SK-MEL-5 (cell line): ENCODE measurements at places on chromosomes 2 and 18.

DNA sequence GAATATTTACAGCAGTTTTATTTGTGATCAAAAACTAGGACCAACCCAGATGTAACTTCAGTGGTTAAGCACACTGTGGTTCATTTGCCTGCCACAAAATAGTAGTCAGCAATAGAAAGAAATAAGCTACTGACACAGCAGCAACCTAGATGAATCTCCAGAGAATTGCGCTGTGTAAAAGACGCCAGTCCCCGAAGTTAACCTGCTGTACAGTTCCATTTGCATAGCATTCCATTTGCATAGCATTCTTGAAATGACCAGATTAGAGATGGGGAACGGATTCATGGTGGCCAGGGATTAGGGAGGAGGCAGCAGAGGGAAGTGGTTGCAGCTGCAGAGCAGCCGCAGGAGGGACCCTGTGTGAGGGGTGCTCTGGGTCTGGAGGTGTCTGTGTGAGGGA, 39.3 kb upstream of the NFATC1 start:
- DNase-seq: no peak

DNA sequence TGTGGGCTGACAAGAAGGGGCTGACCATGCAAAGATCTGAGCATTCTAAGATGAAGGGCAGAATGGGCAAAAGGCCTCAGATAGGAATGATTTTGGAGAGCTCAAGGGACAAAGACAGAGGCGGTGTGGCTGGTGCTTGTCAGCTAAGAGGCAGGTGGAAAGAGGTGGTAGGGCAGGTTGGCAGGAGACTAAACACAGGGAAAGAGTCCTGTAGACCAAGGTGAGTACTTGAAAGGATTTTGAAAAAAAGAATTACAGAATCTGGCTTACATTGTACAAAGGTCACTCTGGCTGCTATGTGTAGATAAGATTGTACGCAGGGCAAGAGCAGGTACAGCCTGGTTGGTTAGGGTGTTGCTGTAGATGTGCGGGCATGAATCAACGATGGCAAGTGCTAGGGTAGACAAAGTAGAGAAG, 50.6 kb downstream of the STK39 start:
- no peak for DNase-seq

DNA sequence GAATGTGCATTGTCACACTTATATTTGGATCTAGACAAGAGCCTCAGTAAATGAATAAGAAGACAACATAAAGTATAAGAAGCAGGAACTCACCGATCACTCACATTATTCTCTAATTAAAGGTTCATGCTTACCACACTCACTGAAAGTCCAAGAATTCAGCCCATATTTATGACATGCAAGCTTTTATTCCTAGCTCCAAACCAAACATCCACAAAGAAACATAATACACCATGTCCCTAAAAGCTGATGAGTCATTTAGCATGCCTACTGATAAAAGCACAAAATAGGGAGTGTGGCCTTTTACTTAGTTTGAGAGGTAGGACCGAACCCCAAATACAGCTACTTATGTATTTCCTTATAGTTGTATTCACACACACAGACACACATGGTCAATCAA, 1094.6 kb upstream of the CDH2 start:
- DNase-seq: no peak

DNA sequence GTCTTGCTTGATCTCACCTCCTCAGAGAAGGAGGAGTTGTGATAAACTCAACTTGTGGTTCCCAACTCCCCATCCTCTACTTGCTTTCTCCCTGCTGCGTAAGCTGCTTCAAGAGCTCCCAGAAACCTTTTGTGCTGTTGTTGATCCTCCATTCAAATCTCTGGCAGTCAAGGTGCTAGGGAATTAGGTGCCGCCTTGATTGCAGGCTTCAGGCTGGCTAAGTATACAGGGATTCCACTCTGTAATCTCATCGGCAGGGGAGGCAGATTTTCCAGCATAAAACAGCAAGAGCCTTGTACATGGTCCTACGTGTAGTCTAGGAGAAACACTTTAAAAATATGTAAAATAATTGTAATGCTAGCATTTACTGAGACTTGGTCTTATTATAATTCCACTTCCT, 116.2 kb upstream of the DDX18 start:
- no peak for DNase-seq

DNA sequence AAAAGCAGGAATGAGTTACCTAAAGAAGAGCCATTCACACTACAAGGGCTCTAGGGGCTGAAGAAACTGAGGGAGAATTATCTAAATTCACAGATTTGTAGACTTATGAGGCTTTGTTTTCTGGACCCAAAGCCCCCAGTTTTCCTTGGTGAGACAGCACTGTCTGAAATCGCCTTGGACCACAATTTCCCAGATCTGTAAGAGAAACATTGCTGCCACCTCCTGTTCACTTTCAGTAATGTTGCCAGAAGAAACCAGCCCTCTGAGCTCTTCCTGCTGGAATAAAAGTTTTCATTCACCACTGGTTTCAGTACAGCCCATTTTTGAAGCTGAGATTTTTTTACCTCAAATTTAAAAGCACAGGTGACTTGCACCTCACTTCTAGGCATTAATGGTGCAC, 169.2 kb downstream of the CDH20 start:
- peak; percentile 69 for DNase-seq

DNA sequence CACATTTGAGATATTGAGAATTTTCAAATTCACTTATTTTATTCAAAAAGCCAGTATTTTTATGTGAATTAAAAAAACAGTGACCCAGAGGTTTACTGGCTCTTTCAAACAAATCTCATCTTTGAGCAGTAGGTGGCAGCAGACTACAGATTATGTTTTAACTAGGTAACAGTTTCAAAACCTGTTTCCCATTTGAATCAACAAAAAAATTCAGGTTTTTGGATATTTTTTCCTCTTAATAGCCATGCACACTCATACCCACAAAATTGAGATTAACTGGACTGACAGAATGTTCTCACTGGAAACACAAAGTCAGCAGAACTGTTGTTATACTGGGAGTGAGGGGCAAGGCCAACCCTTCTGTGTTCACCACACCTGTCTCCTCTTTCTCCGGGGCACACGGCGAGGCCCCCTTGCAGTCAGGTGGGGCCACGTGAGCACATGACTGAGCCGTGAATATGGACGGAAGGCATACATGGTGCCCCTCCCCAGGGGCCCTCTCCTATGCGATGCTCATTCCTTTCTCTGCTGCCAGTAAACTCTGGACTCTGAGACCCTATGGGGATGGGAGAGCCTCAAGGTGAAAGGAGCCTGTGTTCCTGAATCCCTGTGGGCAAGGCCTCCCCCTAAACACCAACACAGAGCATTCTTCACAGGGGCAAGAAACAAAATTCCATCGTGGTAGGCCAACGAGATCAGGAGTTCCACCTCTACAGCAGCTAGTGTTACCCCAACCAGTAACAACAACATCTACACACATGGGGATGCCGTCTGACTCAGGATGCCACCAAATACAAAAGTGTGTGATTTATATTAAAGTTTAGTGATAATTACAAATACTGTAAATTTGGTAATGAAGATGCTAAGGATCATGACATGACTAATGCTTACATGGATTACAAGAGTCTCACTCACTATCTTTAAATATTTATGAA, 80.4 kb downstream of the LPIN2 start:
- peak; percentile 67 for DNase-seq

GRCh38 chr2:239762655-239763269, 262.4 kb downstream of the NDUFA10 start:
- DNase-seq: no peak

DNA sequence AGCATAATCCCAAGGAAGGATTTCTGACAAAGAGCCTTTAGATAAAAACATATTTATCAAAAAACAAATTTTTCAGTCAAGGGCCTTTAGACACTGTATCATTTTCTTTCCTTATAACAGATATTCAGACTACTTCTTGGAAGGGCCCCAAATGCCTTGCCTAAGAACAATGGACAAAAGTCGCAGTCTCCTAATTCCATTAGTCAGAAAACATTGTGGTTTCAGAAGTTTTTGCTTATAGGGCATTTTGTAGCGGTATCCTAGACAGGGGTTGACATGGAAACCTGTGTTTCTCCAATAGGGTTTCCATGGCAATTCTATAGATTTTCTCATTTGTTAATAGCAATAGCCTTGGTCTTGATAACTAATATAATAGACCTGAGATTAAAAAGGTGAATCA, 36.7 kb upstream of the AGPS start:
- peak; percentile 56 for DNase-seq
